ENCODE measurements at places on chromosomes 1 and 21.
A peak's percentile ranks its signal among the peaks of the same experiment; 100 is the strongest.

- DNase-seq = peak; percentile 31
These were observed 780 bp downstream of the YTHDF2 start for GRCh38 chr1:28737307-28738132.

- DNase-seq = no peak
These were observed 610.8 kb downstream of the SMYD3 start for GRCh38 chr1:245896258-245896657.

GRCh38 chr21:40636026-40636425, 210.9 kb downstream of the DSCAM start:
- no peak for DNase-seq

DNA sequence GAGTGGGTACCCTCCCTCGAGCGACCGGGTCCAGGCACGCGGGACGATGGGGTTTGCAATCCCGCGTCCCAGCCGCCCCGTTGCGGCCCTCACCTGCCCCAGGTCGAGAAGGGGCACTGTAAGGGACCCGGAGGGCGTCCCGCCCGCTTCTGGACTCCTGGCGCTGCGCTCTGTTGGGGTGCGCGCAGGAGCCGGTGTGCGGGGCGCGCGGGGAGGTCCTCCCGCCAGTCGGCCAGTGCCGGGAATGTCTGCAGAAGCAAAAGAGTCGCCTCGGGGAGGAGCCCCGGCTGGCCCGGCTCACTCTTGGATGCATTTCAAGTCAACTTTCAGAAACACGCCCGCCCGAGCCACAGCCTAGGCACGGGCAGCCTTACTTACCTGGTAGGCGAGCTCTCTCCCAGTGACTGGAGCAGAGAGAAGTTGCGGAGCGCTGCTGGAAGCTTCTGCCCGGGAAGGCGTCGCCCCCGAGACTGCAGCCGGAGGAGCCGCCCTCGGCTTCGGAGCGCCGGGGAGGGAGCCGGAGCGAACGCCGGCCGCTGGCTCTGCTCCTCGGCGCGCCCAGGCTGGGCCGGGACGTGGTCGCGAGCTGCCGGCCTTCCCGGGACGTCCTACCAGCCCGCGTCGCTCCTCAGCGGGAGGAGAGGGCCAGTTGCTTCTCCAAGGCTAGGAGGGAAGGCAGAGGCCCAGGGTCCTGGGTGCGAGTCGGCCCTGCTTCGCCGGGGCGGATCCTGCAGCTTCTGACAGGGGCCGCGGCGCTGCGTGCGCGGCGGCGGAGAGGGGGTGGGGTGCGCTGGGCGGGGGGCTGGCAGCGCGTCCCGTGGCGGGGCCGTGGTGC, at the start of gene LMX1A:
Gene LMX1A, minus strand, starts transcription at position 739 of the 835 bp plus-strand sequence. CDS start 1,156 bp downstream, outside the sequence.
- no peak for DNase-seq

GRCh38 chr1:231869364-231869763, 242.8 kb downstream of the DISC1 start:
- DNase-seq = no peak

DNA sequence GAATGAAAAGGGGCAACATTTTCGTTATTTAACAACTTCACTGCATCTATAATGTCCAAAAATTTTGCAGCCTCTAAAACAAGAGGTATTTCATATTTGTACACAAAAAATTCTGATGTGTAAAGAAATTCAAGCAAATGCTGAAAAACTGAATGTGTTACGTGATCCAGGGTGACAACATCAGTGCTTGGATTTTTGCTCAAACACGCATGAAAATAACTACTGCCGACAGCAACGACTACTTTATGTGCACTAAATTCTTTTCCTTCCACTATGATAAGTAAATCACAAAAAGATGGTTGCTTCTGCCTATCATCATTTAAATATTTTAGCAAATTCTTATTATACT, 53.4 kb upstream of the ASPM start:
- DNase-seq = no peak

GRCh38 chr1:234398849-234399381, 25.7 kb downstream of the COA6 start:
- no peak for DNase-seq

- no peak for DNase-seq
These were observed 18.7 kb downstream of the SLC45A3 start for GRCh38 chr1:205661429-205662134.

DNA sequence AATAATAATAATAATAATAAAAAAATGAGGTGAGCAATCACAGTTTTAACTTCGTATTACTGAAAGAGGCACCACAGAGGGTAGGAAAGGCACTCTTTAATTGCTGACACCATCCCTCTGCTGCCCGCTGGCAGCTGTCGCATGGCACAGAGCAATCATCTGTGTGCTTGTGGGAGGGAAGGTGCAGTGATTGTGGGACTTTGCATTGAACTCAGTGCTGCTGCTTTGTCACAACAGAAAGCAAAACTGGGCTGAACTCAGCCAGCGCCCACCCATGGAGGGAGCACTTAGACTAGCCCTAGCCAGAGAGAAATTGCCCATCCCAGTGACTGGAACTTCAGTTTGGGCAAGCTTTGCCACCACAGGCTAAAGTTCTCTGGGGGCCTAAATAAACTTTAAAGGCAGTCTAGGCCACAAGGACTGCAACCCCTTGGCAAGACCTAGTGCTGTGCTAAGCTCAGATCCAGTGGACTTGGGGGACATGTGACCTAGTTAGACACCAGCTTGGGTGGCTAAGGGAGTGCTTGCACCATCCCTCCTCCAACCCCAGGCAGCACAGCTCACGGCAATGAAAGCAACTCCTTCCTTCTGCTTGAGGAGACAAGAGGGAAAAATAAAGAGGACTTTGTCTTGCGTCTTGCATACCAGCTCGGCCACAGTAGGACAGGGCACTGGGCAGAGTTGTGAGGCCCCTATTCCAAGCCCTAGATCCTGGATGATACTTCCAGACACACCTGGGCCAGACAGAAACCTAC, 59.3 kb downstream of the WDR4 start:
- no peak for DNase-seq

- DNase-seq = no peak
These were observed 9.8 kb upstream of the F5 start for GRCh38 chr1:169595764-169596711.

GRCh38 chr1:94734963-94735901, 84.9 kb upstream of the SLC44A3 start:
- peak; percentile 36 for DNase-seq

- no peak for DNase-seq
These were observed 50.3 kb downstream of the NUP210L start for GRCh38 chr1:154104433-154105082.

DNA sequence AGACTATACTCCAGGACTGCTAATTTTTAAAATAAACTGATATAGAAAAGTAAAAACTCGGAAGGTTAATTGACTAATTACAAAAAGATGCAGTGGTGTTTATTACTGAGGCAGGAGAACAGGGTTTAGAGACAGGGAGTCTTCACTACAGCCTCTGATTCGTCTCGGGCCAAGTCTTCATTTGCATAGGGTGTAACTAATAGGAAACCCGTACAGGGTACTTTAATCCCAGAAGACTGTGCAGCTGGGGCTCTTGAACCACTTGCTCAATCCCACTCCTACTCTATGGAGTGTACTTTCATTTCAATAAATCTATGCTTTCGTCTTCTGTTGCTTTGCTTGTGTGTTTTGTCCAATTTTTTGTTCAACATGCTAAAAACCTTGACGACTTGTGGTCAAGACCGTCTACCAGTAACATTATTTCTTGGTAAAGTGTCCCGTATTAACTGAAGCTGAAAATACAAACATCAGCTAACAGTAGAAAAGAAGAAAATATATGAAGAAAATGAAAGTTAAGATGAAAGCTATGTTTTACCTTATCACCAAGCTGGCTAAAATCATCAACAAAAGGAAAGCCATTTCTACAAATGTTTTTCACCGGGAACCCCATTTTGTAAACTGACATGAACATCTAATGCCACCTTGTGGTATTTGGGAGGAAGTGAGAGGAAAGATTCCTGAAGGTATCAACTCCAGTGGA, 8.0 kb downstream of the SDHB start:
- DNase-seq = no peak

DNA sequence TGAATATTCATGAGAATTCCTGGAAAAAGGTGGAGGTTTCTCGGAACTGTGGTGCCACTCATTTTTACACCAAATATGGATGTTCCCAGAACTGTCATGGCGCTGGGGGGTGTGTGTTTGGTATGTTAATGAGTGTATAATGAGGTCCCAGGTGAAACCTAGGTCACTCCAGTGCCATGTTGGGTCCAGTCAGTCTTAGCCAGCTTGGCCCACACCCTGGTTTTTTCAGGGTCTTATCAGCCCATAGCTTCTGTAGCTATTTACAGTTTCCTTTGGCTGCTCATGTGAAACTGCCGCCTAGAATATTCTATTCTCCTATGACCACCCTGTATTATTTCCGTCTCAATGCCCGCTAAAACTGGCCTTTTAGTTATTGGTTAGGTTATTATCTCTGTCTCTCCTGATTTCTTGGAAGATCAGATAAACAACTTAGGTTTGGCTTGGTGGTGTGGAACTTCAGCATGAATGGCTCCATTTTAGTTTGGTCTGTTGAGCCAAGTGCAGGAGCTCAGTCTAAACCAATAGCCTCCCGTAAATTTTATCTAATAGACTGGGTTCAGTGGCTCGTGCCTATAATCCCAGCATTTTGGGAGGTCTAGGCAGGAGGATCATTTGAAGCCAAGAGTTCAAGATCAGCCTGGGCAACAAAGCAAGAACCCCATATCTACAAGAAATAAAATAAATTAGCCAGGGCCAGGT, 42.1 kb upstream of the EDARADD start:
- DNase-seq = no peak

DNA sequence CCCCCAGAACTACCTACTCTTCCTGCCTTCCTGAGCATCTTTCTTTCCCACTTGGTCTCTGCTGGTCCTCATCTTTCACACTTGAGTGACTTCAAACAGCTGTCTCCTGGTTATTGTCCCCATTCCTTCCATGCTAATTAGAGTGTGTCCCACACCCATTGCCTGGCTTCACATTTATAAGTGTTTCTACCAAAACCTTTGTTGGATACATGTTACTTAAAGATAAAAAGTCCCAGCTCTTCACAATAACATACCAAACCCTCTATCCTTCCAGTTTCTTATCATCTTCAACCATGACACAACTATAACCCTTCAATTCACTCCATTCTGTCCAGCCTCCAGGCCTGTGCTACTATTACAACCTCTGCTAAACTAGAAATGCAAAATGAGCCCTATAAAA, 41.0 kb downstream of the VCAM1 start:
- no peak for DNase-seq

GRCh38 chr1:46303038-46303871, at the start of the genes LRRC41 and UQCRH:
TSS of gene LRRC41 (minus strand) at chr1:46303616. CDS start at chr1:46303322, 294 bp downstream.
TSS of gene UQCRH (plus strand) at chr1:46303698. CDS start at chr1:46303767, 69 bp downstream.
- DNase-seq = peak; percentile 93

DNA sequence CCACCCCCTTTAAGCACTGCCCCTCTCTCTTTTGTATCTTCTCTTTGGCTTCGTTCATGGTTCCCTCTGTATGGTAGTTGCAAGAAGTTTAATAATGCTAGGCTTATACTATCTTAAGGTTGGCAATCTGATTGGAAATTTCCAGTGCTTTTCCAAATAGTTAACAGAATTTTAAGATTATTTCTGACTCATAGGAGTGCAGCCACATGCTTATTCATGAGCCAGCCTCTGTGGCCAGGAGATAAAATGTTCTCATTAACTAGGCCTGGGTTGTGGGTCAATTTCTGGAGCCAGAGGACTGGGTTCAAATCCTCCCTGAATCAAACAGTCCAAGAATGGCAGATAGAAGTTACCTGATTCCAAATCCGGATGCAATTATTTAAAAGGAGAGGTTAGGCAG, 103.1 kb downstream of the ATP6V1G3 start:
- no peak for DNase-seq

DNA sequence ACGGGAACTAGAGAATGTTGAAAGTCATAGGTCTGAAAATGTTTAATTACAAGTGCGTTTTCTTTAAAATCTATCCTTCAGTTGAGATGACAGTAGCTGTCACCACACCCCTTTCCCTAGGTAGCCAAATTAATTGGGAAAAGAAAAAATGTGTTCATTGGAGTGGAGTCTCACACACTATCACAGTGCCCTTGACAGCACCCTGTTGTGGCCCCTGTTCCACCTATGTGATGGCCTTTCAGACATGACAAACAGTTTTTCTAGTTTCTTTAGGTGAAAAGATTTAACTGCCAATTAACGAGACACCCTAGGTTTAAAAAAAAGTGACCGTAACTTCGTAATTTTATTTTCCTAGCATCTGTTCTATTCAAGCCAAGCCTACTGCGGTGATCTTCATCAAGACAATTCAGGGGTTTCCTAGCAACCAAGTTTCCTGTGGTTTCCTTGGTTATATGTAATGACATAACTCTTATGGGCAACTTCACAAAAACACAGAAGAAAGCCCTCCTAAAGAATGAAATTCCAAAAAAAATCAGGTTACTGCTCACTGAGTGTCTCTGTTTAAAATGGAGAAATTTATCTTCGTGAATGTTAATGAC, 298.3 kb downstream of the PDE4B start:
- no peak for DNase-seq

- DNase-seq = no peak
These were observed 124.0 kb upstream of the NCAM2 start for GRCh38 chr21:20874202-20874601.

DNA sequence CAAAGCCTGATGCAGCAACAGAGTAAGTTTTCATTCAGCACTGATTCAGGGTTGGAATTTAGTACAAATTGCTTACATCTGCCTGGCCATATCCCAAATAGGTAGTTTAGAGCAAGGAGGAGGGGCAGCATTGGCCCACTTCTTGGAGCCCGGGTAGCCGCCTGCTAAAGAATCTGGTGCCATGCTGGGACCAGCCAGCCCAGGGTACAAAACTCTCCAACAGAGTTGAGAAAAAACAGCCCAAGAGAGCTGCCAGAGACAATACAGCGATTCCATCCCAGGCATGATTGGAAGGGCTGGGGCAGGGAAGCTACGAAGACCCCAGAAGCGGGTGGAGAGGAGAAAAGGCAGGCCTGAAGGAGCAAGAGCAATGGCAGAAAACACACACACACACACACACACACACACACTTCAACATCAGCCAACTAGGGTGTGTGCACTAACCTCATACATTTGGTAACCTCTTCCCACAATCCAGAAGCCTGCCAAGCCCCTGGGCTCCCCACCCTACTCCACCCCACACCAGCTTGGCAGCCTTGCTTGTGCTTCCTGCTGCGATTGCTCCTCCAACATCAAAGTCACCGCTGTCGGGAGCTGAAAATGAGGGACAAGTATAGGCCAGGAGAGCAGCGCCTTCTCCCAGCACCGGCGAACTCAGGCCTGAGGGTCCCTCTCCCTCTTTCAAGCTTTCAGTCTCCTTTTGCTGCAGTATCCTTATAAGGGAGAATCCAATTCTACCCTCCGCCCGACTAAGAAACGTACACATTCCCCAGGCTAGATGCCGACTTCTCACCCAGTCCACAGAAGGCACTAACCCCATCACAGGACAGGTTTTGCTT, 1.2 kb downstream of the PIK3C2B start:
- no peak for DNase-seq

DNA sequence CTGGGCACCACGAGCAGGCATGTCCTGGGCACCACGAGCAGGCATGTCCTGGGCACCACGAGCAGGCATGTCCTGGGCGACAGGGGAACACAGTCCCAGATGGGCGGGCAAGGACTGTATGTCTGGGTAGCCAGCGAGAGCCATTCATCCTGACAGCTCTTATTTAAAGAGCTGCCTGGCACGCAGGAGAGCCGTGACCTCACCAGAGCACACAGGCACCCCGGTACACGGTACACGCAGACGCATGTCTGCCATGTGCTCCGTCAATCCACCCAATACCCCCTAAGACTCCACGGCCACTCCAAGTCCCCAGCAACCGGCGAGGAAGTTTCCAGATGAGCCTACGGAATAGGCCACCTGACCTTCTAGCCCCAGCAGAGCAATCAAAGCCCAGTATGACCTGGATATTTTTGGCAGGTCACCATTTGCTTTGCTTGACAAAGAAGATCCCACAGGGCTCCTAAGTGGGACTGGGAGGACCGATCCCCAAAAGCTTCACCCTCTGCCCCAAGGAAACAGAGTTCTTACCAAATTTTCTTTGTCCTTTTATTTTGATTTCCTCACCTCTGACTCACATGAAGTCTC, 51.7 kb downstream of the CASZ1 start:
- no peak for DNase-seq

GRCh38 chr1:221827307-221827642, 85.4 kb upstream of the DUSP10 start:
- no peak for DNase-seq

Measured in T-helper 2 cell treated with Interferon-gamma antibody and Interleukin-4, amounts not matched to agents 5 μg/mL and 100 μg/mL, for 36 hours (primary cell).